Keratinocyte (primary cell): ENCODE measurements at places on chromosomes 5 and 9. TPM values are rescaled to one million over a fixed set of nuclear protein-coding genes. Genes with fewer than 3 reads are reported as not detected.

GRCh38 chr9:12965303-12965702 is 190.5 kb downstream of the LURAP1L start:
- no peaks in the 10 kb centered on the region for H3K4me1 ChIP-seq
- H3K27ac ChIP-seq = no peak overlapping the region
- H3K4me3 ChIP-seq = no peak overlapping the region
- no peak for DNase-seq
- no peaks in the 10 kb centered on the region for H3K36me3 ChIP-seq

The LHX6 gene
- 0.12 to 0.17 TPM (median 0.13 TPM) in 3 replicates for polyA plus RNA-seq

- H3K4me1 ChIP-seq = peaks cover 4% of the 10 kb centered on the region
- no peaks in the 10 kb centered on the region for H3K36me3 ChIP-seq
Observed at GRCh38 chr9:14226855-14227532, 86.9 kb downstream of the NFIB start.

GRCh38 chr5:133520062-133520461 is 92.3 kb downstream of the FSTL4 start:
- no peak overlapping the region for H3K27ac ChIP-seq
- H3K4me1 ChIP-seq = no peaks in the 10 kb centered on the region
- no peaks in the 10 kb centered on the region for H3K36me3 ChIP-seq
- no peak for DNase-seq
- peaks cover 11% of the 10 kb centered on the region for H3K27me3 ChIP-seq

- H3K4me1 ChIP-seq = no peaks in the 10 kb centered on the region
- H3K4me3 ChIP-seq = no peak overlapping the region
- peaks cover 11% of the 10 kb centered on the region for H3K36me3 ChIP-seq
- no peak for DNase-seq
- no peaks in the 10 kb centered on the region for H3K27me3 ChIP-seq
Observed at GRCh38 chr5:157533011-157533481, 42.5 kb downstream of the ADAM19 start.
